ENCODE measurements at places on chromosomes 1 and 21.

- no peak for DNase-seq
Measured at GRCh38 chr21:26572702-26573381, at the start of gene CYYR1. Gene CYYR1 (minus strand): TSS chr21:26573286. CDS start chr21:26572940, 346 bp downstream.

DNA sequence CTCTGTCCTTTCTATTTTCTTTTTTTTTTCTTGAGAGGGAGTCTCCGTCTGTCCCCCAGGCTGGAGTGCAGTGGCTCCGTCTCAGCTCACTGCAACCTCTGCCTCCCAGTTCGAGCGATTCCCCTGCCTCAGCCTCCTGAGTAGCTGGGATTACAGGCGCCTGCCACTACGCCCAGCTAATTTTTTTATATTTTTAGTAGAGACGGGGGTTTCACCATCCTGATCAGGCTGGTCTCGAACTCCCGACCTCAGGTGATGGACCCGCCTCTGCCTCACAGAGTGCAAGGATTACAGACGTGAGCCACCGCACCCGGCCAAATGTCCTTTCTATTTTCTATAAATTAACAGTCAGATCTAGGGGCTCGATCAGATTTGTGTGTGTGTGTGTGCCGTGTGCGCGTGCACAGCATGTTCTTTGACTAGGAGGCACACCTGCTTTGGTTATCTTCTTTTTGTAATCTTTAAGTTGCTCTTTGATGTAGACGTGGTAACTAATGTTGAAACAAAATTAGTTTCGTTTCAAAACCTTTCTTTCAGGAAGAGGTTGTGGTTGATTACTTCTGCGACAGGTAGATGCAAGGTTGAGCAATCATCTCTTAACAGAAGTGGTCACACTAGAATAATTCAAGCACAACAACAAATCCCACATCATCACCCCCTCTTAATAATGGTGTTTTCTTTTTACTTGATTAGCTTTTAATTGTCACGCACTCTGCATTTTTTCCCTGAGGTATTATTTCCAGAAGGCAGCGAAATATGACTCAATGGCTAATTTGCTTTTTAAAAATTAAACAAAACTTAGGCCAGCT, 779 bp upstream of the DEGS1 start:
- peak; percentile 53 for DNase-seq

GRCh38 chr1:78855258-78855657, 151.3 kb downstream of the ADGRL4 start:
- no peak for DNase-seq

- no peak for DNase-seq
Measured at GRCh38 chr1:218613105-218613504, 268.0 kb downstream of the TGFB2 start.

DNA sequence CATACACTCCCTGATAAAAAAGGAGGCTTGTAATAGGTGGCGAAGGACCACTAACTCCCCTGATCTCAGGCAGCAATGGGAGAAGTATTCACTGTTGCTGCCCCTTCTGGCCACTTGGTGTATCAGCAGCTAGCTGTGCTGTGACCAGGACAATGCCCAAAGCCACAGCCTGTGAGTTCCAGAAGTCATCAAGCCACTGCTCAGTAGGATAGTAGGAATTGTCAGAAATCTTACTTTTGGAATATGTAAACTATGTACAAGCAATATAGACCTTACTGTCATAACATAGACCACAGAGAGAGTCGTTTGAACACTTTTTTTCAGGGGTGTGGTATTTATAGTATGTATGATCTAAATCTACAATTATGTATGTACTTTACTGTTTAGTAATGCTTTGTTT, 248.3 kb upstream of the CAMK1G start:
- DNase-seq: no peak

- no peak for DNase-seq
Measured at GRCh38 chr1:30291526-30291925, 431.9 kb downstream of the MATN1 start.

- no peak for DNase-seq
Measured at GRCh38 chr21:43926196-43926595, 61.2 kb downstream of the AGPAT3 start.

DNA sequence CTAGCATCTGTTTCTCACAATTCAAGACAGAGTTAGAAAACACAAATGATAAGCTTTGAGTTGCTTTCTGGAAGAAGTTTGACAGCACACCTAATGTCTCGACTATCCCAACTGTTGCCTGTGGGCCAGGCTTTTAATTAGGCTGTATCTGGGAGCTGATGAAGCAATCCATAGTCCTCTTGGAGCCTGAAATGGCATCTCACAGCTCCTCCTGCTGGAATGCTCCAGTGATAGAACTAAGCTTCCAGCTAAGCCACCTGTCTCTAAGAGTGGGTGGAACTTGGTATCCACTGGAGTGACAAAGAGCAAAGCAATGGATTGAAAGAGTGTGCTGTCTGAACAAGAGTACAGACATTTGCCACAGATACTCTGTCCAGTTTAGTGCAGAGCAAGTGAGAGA, 605.3 kb upstream of the NR5A2 start:
- DNase-seq: no peak

GRCh38 chr1:87045761-87046304, 131.4 kb downstream of the HS2ST1 start:
- DNase-seq: no peak

Measured in activated CD4-positive, CD25-positive, alpha-beta regulatory T cell treated with anti-CD3 and anti-CD28 coated beads, Interleukin-2, amount 50 U/mL, for 72 hours (primary cell).